ENCODE measurements at places on chromosomes 12 and 14. TPM values are rescaled to one million over a fixed set of nuclear protein-coding genes. Genes with fewer than 3 reads are reported as not detected.

The RBP5 gene
- total RNA-seq = 0.48 TPM

The GPRC5D gene
- 0.99 TPM for total RNA-seq

The KCNH3 gene
- total RNA-seq = 2.4 TPM

The PNMA1 gene
- 20.5 TPM for total RNA-seq

The POTEG gene
- not detected for total RNA-seq

The GLIPR1L1 gene
- not detected for total RNA-seq

The TRPV4 gene
- total RNA-seq = not detected

The TEP1 gene
- 44.5 TPM for total RNA-seq

The MYL2 gene
- not detected for total RNA-seq

The CFAP54 gene
- 0.10 TPM for total RNA-seq

The ALX1 gene
- not detected for total RNA-seq

The DEGS2 gene
- total RNA-seq = 0.58 TPM

The IL31 gene
- not detected for total RNA-seq

The MIP gene
- total RNA-seq = not detected
